Chondrocyte (in vitro differentiated cells): ENCODE measurements at places on chromosomes 2 and 18.
A peak's percentile ranks its signal among the peaks of the same experiment; 100 is the strongest.

GRCh38 chr2:128277961-128278681 is 40.5 kb downstream of the HS6ST1 start:
- peak; percentile 82 for DNase-seq

DNA sequence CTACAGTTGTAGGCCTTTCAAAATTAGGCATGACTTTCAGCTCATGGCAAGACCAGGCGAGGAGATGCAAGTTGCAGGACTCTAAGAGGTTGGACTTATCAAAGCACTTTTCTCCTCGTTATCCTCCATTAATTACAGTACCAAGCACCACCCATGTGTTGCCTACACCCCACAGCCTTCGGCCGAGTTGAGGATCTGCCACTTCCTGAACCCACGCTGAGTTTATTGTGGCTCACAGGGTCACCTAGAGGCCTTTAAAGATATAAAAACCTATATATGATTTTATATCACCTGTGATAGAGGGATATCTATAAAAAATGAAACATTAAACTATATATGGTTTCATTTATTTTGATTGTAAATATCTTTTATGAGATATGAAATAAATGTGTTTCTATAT is 2.6 kb downstream of the UGT1A10 start:
- DNase-seq: no peak

DNA sequence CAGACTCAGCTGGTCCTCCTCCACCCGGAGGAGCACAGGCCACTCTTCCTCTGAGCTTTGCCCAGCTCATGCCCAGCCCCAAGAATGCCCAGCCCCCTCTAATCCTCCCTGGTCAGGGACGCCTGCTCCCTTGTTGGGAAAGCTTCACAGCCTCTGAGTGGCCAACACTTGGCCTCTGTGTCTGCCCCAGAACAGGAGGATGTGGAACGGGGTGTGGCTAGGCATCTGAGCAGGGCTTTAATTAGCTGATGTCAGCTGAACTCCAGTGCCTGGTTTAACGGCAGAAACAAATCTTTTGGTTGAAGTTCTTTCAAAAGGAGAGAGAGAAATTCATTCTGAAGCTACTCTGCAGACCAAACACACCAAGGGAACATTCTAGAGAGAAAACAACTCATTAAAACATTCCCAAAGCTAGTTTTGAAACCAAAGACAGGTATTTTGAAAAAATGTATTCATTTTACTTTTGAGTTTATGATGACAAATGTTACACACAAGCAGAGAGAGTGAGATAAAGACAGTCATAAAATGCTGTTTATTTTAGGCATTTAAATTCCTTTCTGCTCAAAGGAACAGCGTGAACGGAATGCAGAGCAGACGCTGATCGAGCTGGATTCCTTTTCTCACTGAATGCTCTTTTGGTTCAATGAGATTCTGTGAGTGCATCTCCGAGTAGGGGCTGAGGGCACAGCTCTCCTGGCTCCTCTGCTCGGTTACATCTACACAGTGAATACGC is 63.8 kb downstream of the RTP5 start:
- no peak for DNase-seq

GRCh38 chr2:44526352-44526751 is 164.6 kb downstream of the CAMKMT start:
- DNase-seq: no peak

DNA sequence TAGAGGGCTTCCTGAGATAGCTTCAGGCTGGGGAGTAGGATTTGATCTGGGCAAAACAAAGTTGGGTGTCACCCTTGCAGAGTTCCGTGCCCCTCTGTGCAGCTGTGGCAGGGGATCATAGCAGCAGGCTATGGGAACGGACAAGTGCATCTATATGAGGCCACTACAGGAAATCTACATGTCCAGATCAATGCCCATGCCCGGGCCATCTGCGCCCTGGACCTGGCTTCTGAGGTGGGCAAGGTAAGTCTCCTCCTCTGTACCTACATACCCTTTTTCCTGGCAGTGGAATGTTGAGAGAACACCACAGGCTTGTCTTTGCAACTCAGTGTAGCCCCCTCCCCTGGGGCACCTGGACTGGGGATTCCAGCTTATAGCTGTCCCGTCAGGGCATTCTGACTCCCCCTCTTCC is 3.5 kb downstream of the WDR54 start:
- no peak for DNase-seq

DNA sequence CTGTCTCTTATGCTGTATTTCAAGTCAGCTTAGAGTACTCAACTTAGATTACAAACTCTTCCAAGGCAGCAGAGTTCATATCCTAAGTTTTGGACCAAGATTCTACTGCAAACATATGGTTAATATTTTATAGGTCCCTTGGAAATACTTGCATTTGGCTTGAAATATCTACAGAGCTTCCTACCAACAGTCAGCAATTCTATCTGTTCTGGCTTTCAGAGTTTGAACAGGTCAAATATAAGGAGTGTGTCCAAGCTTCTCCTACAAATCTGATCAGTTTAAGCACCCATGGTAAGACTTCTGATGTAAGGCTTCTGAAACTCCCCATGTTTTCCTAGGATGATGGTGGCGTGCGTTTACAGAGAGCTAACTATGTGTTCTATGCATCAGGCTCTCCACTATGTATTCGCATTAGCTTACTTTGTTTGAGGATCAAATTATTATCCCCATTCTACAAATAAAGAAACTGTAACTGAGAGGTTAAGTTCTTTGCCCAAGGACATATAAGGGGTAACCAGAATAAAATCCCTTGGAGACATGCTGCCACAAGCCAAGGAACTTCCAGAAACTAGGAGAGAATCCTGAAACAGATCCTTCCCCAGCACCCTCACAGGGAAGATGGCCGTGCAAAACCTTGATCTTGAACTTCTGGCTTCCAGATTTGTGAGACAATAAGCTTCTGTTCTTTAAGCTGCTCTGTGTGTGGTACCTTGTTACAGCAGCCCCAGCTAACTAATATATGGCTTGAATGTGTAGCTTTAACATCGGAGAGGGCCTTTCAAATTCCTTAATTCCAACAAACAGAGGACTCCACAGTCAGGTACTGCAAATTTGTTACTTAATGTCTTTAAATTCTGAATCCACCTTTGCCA is 55.1 kb downstream of the ATP8B1 start:
- DNase-seq: no peak

- DNase-seq: no peak
Measured at GRCh38 chr2:129748250-129748649, 231.2 kb upstream of the RAB6C start.

- peak; percentile 76 for DNase-seq
Measured at GRCh38 chr18:76443519-76444445, 51.3 kb downstream of the ZNF516 start.

GRCh38 chr2:174325373-174326160 is 9.2 kb upstream of the SP9 start:
- no peak for DNase-seq

- DNase-seq: no peak
Measured at GRCh38 chr2:239260546-239261327, 140.1 kb downstream of the HDAC4 start.

GRCh38 chr2:105496271-105496670 is 97.4 kb upstream of the FHL2 start:
- no peak for DNase-seq

- DNase-seq: no peak
Measured at GRCh38 chr2:179518830-179519229, 254.2 kb upstream of the SESTD1 start.

GRCh38 chr2:67783026-67783425 is 279.8 kb downstream of the C1D start:
- no peak for DNase-seq

GRCh38 chr2:96762529-96763311 is 2.0 kb downstream of the CNNM4 start:
- no peak for DNase-seq

GRCh38 chr18:2874765-2875164 is 28.0 kb downstream of the EMILIN2 start:
- no peak for DNase-seq

DNA sequence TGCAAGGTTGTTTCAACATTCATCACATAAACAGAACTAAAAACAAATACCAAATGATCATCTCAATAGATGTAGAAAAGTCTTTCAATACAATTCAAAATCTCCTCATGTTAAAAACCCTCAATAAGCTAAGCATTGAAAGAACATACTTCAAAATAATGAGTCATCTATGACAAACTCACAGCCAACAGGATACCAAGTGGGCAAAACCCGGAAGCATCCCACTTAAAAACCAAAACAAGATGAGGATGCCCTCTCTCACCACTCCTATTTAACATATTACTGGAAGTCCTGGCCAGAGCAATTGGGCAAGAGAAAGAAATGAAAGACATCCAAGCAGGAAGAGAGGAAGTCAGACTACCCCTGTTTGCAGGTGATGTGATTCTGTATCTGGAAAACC is 992.2 kb upstream of the PIK3C3 start:
- DNase-seq: no peak

- no peak for DNase-seq
Measured at GRCh38 chr2:146477383-146477782, 1367.4 kb upstream of the ACVR2A start.

GRCh38 chr18:23099621-23100020 is 35.7 kb upstream of the CABLES1 start:
- peak; percentile 39 for DNase-seq

DNA sequence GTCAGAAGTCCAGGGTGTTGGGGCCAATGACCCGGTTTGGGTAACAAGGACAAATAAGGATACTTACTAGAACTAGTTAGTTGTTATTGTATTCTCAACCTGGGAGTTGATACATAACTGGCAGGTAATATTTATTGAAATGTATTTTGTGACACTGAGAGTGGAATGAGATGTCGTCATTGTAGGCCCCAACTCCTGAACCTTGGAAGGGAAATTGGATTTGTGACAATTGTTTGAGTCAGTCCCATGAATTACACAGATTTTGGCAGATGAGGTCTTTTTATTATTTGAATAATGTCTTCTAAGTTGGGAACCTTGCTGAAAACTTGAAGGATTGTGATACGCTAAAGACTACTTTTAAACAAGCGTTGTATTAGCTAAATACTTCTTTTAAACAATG is 5.1 kb downstream of the TIMM21 start:
- no peak for DNase-seq

GRCh38 chr2:241844831-241845578 is 13.7 kb downstream of the PDCD1 start:
- no peak for DNase-seq
